ENCODE measurements at places on chromosomes 7 and 10. TPM values are rescaled to one million over a fixed set of nuclear protein-coding genes. Genes with fewer than 3 reads are reported as not detected.

DNA sequence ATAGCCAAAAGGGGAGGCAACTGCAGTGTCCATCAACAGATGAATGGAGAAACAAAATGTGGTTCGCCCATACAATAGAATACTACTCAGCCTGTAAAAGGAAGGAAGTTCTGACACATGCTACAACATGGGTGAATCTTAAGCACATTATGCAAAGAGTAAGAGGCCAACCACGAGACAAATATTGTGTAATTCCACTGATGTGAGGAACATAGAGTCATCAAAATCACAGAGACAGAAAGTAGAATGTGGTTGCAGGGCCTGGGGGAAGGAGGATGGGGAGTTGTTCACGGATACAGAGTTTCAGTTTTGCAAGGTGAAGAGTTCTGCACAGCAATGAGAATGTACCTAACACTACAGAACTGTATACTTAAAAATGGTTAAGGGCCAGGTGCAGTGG is 13.7 kb upstream of the C10orf71 start:
- DNase-seq, result no peak

Gene ITGB8
- total RNA-seq, result 4.6 TPM

Gene TMEM229A
- not detected for total RNA-seq

GRCh38 chr10:89915021-89915420 is 213.6 kb downstream of the KIF20B start:
- DNase-seq, result no peak

DNA sequence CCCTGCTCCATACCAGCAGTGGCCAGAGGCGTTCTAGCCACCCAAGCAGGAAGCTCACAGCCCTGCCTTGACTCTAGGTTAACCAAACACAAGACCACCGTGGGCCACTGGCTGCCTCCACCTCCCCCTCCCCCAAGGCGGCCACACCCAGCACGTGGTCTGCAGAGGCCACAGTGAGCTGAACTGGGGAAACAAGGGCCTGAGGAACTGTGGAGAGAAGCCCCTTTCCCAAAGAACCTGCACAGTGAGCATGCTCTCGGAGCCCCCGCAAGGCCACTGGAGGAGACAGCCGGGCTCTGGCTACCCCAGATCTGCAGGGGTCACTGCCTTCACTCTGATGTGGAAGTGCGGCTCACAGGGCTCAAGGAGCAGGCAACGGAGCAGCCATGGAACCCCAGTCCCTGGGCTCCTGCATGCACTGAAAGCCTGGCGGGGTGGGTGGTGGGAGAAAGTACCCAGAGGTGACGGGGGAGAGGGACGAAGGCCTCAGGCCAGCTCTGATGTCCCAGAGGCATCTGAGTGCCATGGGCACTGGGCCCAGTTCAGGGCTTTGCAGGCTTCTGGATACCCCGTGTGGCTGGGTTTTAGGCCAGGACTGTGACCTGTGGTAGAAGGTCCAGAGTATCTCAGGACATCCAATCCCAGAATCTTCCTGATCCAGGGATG is 189.2 kb downstream of the EBF3 start:
- DNase-seq, result peak; percentile 53

Gene CRYGN
- not detected for total RNA-seq

Gene PPP1R9A
- 30.6 TPM for total RNA-seq

DNA sequence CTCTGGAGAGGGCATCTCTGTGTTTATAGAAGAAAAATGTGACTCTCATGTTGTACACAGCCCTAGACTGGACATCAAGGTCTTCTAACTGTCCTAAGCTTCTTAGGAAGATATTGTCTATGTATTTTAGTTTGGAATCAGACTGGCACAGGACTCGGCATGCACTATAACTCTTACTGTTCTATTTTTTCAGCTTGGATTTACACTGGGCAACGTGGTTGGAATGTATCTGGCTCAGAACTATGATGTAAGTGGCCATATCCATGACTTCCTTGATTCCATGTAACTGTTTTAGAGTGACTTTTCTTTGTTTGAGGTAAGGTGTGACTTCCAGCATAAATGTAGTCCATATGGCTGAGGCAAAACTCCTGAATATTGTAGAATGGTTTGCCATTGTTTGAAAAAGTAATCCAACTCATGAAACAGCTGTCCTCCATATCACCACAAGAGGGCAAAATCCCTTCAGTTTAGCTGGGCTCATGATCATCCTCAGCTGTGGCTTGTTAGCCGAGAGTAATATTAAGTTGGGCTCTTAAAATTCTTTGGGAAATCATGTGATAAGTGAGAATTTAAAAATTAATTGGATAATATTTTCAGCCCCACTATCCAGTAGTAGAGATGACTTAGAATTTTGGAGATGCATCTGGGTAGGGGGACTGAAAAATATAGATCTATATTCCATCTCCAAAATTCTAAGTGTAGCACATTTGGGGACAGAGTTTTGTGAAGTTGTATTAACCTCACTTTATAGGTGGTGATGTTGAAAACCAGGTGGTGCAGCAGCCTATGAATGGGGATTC is 10.4 kb downstream of the STMP1 start:
- DNase-seq, result no peak

Gene RRP12
- 23.7 TPM for total RNA-seq

Gene RASA4B
- total RNA-seq, result 30.0 TPM

Data from upper lobe of right lung (tissue), 1 donor.